ENCODE measurements at places on chromosomes 1 and 21.

GRCh38 chr1:67175530-67176087 is 9.4 kb downstream of the IL23R start:
- ATAC-seq = peak; percentile 12

DNA sequence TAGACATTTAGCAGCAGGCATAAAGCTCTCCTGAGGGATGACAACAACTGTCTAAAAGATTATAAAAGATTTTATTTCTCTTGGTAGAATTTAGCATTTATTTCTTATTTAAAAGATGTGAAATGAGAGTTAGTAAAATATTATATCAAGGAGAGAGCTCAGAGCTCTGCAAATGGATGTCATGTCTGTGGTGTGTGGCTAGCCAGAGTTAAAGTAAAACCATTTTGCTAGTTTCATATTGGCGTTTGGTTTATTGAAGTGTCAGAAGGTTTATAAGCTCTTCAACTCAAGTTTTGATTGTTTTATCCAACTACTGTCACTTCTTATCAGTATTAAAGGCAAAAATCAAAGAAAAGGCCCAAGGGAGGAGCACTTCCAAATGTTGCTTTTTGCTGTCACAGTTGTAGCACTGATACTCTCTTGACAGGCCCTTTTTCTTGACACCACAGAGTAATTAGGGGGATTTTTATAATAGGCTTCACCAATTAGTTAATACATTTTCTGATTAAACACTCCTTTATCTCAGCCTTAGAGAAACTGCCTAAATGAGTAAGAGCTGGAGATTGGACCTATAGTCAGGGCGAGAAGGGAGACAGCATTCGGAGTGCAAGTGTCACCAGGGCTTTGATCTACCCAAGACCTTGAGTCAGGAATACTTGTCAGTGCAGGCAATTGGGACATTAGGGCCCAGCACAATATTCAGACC is 233.9 kb downstream of the PTBP2 start:
- no peak for ATAC-seq

DNA sequence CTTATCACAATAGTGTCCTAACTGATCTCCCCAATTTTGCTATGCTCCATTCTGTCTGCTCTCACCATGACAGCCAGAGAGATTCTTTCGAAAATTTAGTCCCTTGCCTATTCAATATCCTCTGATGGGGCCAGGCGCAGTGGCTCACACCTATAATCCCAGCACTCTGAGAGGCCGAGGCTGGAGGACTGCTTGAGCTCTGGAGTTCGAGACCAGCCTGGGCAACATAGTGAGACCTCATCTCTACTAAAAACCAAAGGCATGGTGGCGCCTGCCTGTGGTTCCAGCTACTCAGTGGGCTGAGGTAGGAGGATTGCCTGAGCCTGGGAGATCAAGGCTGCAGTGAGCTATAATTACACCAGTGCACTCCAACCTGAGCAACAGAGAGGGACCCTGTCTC is 16.1 kb upstream of the PDZK1IP1 start:
- ATAC-seq = no peak

GRCh38 chr1:28280501-28280900 is 21.2 kb downstream of the SESN2 start:
- peak; percentile 14 for ATAC-seq
